NCI-H460 (cell line): ENCODE measurements at places on chromosomes 6 and 20. TPM values are rescaled to one million over a fixed set of nuclear protein-coding genes. Genes with fewer than 3 reads are reported as not detected.
A peak's percentile ranks its signal among the peaks of the same experiment; 100 is the strongest.

ARMC2 gene
- 1.6 and 3.1 TPM in 2 replicates for total RNA-seq

PPIL6 gene
- total RNA-seq: 1.8 and 2.4 TPM in 2 replicates

IMPG1 gene
- total RNA-seq: not detected in 2 replicates

EYA2 gene
- 0.32 and 1.3 TPM in 2 replicates for total RNA-seq

- DNase-seq: peak; percentile 41
Measured at GRCh38 chr6:83884523-83884922, 25.0 kb downstream of the CYB5R4 start.

- DNase-seq: no peak
Measured at GRCh38 chr6:21095462-21095861, 498.1 kb upstream of the SOX4 start.

DNA sequence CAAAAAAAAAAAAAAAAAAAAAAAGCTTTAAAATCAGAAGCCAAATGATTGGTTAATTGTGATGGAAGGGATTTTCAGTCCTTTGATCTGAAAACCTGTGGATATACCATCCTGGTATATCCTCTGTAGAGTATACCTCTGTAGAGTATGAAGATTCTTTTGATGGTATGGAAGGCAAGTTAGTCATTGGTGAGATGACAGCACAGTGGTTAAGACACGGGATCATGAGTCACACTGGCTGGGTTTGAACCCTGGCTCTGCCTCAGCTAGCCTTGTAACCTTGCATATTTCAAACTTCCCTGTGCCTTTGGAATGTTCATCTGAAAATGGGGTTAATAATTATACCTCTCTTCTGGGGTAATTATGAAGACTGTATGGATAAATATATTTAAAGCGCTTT, 179.3 kb downstream of the CARMIL1 start:
- DNase-seq: no peak

- no peak for DNase-seq
Measured at GRCh38 chr6:40485300-40485699, 101.9 kb downstream of the LRFN2 start.

DNA sequence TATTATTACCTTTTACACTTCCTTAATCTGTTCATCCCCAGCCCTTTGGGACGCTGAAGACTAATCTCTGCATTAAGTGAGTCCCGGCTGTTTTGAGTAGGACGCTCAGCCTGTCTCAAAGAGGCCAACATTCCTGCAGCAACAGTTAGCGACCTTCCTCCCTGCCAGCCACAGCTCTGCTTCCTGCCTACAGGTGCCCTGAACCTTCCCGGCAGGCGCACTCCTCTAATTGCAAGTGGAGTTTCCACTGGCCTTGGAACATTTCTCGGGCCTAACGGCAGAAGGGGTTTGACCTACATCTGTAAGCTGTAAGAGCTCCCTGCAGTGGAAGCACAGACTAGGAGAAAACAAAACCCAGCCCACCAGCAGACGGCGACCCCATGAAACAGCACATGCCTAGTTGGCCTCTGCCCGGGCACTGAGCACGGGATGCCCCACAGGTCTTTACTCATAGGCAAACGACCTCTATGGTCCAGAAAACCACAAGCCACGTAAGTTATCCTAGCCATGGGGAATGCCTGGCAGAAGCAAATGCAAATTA, 137.9 kb downstream of the DTNBP1 start:
- no peak for DNase-seq

DNA sequence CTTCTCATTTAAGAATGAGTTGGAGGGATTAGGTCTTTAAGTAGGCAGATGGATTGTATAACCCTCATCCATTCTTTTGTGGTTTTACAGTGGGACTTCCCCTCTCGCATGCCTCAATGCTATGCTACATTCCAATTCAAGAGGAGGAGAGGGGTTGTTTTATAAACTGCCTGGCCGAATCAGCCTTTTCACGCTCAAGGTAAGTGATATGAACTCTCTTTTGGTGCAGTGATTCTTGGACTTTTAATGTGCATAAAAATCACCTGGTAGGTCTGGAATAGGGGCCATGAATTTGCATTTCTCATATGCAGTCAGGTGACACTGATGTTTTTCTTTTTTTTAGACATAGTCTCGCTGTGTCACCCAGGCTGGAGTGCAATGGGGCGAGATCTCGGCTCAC, 10.8 kb downstream of the ASXL1 start:
- DNase-seq: no peak

DNA sequence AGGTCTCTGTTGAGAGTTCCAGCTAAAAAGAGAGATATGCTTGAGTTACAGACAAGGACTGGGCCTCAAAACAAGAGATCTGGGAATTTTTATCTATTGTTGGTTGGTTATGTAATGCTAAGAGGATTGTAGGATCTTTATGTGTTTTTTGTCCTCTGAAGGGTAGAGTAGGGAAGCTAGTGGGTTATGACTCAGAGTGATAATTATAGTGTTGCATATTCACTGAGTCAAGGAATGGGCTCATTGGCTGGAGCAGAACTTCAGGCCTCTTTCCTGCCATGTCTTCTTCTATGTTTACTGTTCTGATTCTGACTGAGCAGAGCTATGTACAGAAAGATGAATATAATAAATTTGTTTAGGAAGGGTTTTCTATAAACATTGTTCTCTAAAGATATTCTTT, 66.1 kb upstream of the NOX3 start:
- no peak for DNase-seq

GRCh38 chr20:43824309-43825050, 90.2 kb upstream of the TOX2 start:
- no peak for DNase-seq

GRCh38 chr6:122610690-122611455, 668 bp downstream of the PKIB start:
- DNase-seq: no peak

GRCh38 chr20:62770111-62770910, 26.0 kb upstream of the MRGBP start:
- DNase-seq: no peak

DNA sequence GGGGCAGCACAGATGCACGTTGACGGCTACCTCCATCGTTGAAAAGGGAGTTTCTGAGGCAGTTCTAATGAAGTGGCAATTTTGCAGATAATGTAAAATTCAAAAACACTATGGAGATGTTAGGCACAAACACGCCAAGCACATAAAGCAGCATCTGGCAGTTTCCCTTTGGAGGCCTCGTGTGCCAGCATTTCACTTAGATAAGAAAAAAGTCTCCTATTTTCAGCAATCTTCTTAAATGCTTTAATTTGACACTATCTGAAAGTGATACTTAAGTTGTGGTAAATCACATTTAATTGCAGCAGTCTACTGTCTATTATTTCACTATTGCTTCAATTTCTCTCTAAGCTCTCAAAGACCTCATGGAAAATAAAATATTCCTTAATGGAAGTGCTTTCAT, 125.3 kb upstream of the PROKR2 start:
- DNase-seq: no peak

GRCh38 chr6:53926505-53926904, 131.7 kb downstream of the LRRC1 start:
- no peak for DNase-seq

- no peak for DNase-seq
Measured at GRCh38 chr20:20303742-20304141, 64.2 kb upstream of the INSM1 start.

GRCh38 chr6:144500892-144501291, 215.8 kb downstream of the UTRN start:
- DNase-seq: no peak

DNA sequence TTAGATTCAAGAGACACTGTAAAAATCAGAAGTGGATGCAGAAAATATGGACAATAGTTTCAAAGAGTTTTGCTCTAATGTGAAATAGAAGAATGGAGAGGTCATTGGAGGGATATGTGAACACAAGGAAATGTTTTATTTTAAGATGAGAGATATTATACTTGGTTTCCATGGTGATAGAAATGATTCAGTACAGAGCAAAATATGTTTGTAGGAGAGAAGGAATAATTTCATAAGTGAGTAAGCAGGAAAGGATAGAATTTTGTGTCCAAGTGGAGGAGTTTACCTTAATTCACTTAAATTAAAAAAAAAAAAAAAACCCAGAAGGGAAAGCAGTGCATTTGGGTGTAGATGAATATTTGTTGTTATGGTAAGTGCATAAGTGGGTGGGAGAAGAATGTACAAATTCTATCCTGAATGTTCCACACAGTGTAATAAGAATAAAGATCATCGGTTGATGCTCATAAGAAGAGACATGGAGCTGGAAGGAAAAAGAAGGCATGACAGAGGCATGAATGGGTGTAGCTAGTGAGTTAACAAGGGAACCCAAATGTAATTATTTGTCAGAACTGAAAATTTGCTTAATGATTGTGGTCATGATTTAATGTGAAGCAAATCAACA, 688.9 kb upstream of the GJE1 start:
- DNase-seq: no peak
